ENCODE measurements at places on chromosomes 5 and 9.

GRCh38 chr9:86645303-86645702 lies 291.1 kb upstream of the TUT7 start:
- DNase-seq = no peak

- DNase-seq = no peak
These were observed 89.8 kb downstream of the PTTG1 start for GRCh38 chr5:160511280-160511929.

GRCh38 chr9:94139672-94140417 lies 55.6 kb downstream of the PTPDC1 start:
- DNase-seq = peak; percentile 86

DNA sequence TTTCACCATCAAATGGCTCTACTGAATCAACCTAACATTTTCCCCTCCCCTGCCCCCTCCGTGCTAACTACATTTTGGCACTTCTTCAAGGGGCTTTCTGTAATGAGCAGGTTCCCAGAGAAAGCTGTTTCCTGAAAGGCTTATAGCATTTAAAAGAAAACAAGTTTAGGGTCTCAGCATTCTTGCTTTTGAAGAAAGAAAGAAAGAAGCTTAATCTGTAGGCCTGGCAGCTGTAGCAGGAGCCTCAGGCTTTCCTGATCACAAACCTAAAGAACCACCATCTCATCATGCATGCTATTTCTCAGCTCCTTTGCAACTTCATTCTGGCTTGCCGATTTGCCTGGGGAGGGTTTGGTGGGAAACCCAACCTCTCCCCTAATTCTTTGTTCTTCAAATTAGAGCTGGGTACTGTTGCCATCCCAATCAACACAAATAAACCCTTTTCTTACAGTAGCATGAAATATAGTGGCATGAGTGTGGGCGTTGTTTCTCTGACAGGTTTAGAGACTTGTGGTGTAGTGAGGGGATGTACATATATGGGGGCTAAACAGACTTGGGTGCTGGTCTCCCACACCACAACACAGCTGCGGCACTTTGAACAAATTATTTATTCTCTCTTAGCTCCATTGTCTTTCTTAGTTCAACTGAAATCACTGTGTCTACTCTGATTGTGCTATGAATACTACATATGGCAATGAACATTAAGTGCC lies 160.5 kb upstream of the TNC start:
- DNase-seq = no peak

GRCh38 chr5:97874491-97874890 lies 691.4 kb upstream of the RIOK2 start:
- DNase-seq = no peak

DNA sequence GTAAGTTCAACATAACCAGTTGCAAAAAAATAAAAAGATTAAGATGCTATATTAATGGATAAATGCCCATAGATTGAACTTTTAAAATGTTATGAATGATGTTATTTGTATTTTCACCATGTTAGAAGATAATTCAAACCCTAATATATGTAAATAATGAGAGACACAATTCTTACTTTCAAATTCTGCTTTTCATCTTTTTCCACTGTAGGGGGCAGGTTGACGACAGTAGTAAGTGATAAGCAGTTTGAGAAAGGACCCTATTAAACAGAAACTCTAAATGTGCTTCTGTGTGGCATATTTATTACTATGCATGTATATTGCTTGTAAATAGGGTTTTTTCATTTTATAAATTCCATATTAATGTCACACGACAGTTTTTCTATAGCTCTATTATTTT lies 591.1 kb downstream of the SEMA5A start:
- no peak for DNase-seq

GRCh38 chr5:112795944-112796678 lies 58.4 kb downstream of the APC start:
- DNase-seq = no peak

DNA sequence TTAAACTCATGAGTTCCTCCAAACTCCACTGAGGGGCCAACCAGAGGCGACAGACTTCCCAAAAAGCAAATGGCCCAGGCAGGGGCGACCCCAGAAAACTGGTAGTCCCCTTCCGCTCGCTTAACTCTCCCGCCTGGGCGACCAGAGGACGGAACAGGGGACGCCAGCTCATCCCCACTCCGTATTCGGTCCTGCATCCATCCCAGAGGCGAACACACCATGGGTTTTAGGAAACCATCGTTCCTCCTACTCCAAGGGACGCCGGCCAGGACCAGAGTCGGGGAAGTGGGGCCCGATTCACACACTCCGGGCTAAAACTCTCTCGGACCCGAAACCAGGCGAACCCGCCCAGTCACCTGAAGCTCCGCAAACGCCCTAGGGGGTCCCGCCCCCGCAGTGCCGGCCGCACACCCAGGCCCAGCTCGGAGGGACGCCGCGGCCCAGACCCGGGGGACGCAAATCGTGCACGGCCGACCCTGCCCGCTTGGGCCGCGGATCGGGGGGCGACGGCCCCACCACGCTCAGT lies 478 bp downstream of the TEX10 start:
- DNase-seq = no peak

DNA sequence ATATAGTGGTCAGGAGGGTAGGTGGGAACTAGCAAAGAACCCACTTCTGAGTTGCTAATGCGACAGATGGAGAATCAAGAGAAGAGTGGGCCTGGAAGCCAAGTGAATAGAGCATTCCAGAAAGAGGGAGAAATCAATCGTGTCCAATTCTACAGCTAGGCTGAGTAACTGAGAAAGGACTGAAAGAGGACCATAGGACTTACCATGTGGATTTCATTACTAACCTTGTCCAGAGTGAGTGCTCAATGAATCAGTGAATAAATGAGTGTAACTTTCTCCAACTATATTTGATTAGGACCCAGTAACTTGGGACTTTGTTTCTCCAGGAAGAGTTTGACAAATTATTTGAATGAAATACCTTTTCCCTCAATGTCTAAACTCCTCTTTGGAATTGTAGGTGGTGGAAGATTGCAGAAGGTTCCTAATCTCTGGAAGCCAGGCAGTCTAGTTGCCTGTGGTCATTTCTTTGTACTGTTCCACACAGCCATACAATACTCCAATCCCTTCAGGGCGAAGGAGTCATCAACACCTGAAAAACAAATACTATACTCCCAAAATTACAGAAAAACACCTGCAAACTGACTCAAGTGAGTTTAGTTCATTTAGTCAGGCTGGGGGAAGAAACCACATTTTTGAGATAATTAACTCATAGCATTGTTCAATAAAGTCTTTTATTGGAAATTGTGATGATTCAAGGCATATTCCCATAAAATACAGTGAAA lies 2.6 kb upstream of the F2RL1 start:
- no peak for DNase-seq

DNA sequence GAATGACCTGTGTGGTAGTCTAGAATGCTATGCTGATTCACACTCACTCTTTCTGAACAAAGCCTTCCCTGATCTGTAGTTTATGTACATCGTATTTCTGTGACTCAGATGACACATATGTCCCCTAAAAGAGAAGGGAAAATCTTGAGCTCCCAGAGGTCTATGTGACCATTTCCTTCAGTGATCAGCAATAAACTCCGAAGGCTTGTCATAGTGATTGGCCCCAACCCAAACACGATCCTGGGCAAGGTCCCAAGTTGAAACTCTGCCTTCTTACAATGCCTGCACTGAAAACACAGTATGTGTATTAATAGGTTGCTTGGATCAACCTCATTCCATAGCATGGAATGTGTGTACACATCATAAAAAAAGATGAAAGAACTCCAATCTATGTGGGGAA lies 685.8 kb downstream of the MAT2B start:
- no peak for DNase-seq

DNA sequence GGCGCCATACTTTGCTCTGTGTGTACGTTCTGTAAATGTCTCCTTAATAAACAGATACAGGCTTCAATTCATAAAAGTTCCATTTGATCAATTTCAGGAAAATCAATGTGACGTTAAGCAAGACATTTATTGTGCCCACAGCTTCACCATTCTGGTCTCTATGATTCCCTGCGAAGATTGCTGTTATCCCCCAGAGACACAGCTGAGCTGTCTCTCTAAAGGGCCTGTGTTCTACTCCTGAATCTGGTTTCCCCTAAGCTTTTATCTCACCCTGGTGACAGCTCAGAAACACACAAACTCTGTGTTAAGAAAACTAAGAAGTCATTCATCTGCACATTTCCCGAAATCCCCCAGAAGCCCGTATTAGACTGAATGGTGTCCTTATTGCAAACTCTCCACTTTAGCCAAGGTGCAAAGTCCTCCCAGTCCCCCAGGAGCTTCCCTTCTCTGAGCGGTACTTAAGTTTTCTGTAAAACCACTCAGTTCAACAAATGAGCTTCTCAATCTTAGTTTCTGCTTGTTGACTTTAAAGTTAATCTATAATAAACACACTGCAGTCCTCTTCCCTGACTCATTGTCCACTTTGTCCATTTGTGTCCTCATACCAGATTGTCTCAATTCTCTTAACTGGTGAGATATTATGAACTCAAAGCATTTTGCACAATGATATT lies 1.4 kb upstream of the C5orf15 start:
- no peak for DNase-seq

GRCh38 chr5:52544738-52545137 lies 243.0 kb upstream of the ITGA1 start:
- DNase-seq = no peak

- DNase-seq = no peak
These were observed 4.0 kb upstream of the ZSWIM6 start for GRCh38 chr5:61327760-61328753.

- no peak for DNase-seq
These were observed 7.0 kb downstream of the IGFBPL1 start for GRCh38 chr9:38417003-38417945.

DNA sequence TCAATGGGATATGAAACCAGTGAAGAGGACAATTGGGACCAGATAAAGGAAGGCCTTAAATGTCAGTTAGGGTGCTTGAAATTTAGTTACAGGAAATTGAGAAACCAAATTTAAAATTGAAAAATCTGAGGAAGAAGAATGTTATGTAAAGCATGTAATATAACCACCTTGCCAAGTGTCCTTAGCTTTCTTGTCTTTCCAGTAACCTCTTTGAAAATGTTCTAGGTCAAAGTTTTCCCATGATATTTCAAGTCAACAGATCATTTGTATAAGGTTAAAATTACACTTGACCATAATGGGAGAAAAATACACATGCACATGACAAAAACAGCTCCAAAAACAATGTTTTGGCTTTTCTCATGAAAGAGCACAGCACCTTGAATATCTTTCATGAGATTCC lies 21.1 kb downstream of the LOX start:
- DNase-seq = no peak

DNA sequence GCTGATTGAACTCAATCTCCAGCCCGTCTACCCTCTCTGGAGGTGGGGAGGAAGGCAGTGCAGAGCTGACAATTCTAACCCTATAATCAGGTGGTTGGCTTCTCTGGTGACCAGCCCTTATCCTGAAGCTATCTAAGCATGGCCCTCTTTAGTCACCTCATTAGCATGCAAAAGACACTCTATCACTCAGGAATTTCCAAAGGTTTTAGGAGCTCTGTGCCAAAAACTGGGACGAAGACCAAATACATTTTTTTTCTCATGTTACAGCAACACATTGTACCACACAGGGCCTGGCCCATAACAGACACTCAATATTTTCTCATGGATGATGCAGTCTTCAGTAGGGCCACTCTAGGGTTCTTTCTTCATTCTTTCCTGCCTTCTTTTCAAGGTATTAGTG lies 118.8 kb upstream of the VLDLR start:
- no peak for DNase-seq

- DNase-seq = peak; percentile 70
These were observed 156.1 kb upstream of the SEMA6A start for GRCh38 chr5:116730706-116731105.

DNA sequence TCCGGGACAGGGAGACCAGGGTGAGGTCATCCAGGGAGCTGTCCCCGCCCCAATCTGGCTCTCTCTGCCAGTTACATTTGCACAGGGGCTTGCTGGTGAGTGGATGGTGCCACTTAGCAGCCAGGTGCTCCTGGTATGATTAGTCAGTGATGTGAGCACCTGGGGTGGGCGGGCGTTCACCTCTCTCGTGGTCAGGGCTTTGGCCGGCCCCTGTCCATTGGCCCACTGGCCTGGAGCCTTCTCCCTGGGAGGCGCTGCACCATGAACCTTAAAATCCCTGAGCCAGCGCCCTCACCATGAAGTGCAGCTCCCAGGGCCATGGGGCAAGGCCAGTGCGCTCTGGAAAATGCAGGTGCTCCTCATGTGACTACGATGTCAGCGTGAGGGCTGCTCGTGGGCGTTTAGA lies 2.0 kb downstream of the NKD2 start:
- no peak for DNase-seq

GRCh38 chr9:122053064-122053463 lies 40.0 kb downstream of the TTLL11 start:
- DNase-seq = no peak

GRCh38 chr9:109190151-109190550 lies 23.1 kb upstream of the FRRS1L start:
- no peak for DNase-seq

DNA sequence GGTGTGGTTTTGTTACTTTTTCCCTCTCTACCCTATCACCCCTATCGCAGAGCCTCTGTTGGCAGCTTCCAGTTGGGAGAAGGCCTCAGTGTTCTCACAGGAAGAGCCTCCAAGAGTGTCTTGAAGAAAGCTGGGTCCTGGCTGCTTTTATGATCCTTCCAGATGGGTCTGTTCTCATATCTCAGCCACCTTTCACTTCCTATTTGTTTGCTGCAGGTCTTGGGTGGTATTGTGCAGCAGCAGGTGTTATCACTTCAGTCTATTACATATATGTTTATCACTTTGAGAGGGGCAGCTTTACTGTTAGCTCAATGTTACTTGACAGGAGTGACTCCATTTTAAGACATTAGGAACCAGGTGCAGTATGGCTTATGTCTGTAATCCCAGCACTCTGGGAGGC lies 59.2 kb upstream of the GDNF start:
- DNase-seq = no peak

DNA sequence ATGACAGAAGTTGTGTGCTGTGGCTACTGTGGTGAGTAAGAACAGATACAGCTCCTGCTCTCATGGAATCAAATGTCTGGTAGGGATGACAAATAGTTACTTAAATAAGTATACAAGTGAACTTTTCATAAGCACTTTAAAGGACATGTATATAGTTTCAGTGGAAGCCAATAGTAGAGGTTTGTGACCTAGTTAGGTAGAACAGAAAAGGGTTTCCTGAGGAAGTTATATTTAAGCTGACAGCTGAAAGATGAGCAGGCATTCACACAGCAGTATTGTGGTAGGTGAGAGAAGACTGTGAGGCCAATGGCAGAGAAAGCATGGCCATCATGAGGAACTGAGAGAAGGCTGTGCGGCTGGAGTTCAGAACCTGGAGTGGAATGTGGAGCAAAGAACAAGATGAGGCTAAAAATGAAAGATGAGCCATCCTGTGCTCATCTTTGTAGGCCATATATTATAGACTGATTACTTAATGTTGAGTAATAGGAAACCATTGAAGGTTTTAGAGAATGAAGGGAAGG lies 15.4 kb downstream of the FAM174A start:
- no peak for DNase-seq

GRCh38 chr5:608429-609370 lies 3.4 kb upstream of the CEP72 start:
- DNase-seq = peak; percentile 32
